ENCODE measurements at places on chromosomes 12 and 14. TPM values are rescaled to one million over a fixed set of nuclear protein-coding genes. Genes with fewer than 3 reads are reported as not detected.

EGLN3 gene
- polyA plus RNA-seq: 7.7 TPM

ETFRF1 gene
- polyA plus RNA-seq: 27.2 TPM

RPL41 gene
- 3,632 TPM for polyA plus RNA-seq

PIWIL1 gene
- not detected for polyA plus RNA-seq

GZMB gene
- 0.22 TPM for polyA plus RNA-seq

VRTN gene
- polyA plus RNA-seq: not detected

ACOT4 gene
- 0.16 TPM for polyA plus RNA-seq

NDUFA12 gene
- polyA plus RNA-seq: 254 TPM

SERPINA9 gene
- not detected for polyA plus RNA-seq

PTPRO gene
- 0.21 TPM for polyA plus RNA-seq

OR6S1 gene
- polyA plus RNA-seq: not detected

CFAP54 gene
- polyA plus RNA-seq: 0.03 TPM

R3HDM2 gene
- 20.9 TPM for polyA plus RNA-seq

ASPG gene
- polyA plus RNA-seq: 0.61 TPM

OASL gene
- 0.22 TPM for polyA plus RNA-seq

OLR1 gene
- 0.03 TPM for polyA plus RNA-seq

CLEC7A gene
- polyA plus RNA-seq: 1.3 TPM

ACSS3 gene
- 1.3 TPM for polyA plus RNA-seq

ABHD12B gene
- polyA plus RNA-seq: not detected

SYCP3 gene
- not detected for polyA plus RNA-seq

SOAT2 gene
- polyA plus RNA-seq: 0.05 TPM

INHBC gene
- polyA plus RNA-seq: not detected

TSPAN19 gene
- not detected for polyA plus RNA-seq

KRT5 gene
- polyA plus RNA-seq: 0.48 TPM

VWF gene
- 78.1 TPM for polyA plus RNA-seq

KRT73 gene
- polyA plus RNA-seq: not detected

RIN3 gene
- 1.2 TPM for polyA plus RNA-seq

PAN2 gene
- polyA plus RNA-seq: 17.4 TPM

TMEM121 gene
- polyA plus RNA-seq: 0.60 TPM

KLHDC1 gene
- 1.0 TPM for polyA plus RNA-seq

RNASE7 gene
- polyA plus RNA-seq: 1.9 TPM

FIGNL2 gene
- polyA plus RNA-seq: 0.08 TPM

IFT81 gene
- polyA plus RNA-seq: 8.7 TPM

MYF6 gene
- polyA plus RNA-seq: 1,026 TPM

RNU4-1 gene
- polyA plus RNA-seq: not detected

FLVCR2 gene
- 9.8 TPM for polyA plus RNA-seq

CPM gene
- polyA plus RNA-seq: 2.2 TPM

SERPINA1 gene
- 0.78 TPM for polyA plus RNA-seq

SCAF11 gene
- 28.5 TPM for polyA plus RNA-seq

PTPRR gene
- polyA plus RNA-seq: 0.35 TPM

Measured in psoas muscle (tissue), 8 donors.